ENCODE measurements at places on chromosomes 2 and 18.

DNA sequence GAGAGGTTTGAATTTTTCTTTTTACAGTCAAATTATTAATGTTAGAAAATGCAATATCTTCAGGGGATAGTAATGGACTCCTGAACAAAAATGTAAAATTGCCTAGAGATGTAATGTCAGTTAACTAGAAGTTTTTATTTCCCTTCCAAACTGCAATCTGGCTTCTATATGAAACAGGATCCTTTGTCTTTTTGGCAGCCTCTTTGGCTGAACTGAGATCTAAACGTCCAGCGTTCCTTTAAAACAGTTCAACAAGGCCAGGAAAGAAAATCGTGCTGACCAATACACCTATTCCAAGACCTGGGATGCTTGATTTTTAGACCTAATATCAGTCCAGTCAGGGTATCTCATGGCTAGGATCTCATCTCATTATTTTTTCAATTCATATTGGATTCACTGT lies 245.5 kb downstream of the FIGN start:
- no peak for DNase-seq

DNA sequence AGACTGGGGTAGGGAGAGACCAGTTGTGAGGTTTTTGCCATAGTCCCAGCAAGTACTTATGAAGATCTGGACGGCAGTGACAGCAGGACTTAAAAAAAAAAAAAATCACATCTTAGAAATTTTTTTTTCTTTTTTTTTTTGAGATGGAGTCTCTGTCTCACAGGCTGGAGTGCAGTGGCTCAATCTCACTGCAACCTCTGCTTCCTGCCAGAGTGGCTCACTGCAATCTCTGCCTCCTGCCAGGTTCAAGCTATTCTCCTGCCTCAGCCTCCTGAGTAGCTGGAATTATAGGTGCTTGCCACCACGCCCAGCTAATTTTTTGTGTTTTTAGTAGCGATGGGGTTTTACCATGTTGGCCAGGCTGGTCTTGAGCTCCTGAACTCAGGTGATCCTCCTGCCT lies 22.4 kb upstream of the STAT4 start:
- DNase-seq: peak; percentile 17

GRCh38 chr2:173017646-173018420 lies 57.8 kb upstream of the MAP3K20 start:
- no peak for DNase-seq

DNA sequence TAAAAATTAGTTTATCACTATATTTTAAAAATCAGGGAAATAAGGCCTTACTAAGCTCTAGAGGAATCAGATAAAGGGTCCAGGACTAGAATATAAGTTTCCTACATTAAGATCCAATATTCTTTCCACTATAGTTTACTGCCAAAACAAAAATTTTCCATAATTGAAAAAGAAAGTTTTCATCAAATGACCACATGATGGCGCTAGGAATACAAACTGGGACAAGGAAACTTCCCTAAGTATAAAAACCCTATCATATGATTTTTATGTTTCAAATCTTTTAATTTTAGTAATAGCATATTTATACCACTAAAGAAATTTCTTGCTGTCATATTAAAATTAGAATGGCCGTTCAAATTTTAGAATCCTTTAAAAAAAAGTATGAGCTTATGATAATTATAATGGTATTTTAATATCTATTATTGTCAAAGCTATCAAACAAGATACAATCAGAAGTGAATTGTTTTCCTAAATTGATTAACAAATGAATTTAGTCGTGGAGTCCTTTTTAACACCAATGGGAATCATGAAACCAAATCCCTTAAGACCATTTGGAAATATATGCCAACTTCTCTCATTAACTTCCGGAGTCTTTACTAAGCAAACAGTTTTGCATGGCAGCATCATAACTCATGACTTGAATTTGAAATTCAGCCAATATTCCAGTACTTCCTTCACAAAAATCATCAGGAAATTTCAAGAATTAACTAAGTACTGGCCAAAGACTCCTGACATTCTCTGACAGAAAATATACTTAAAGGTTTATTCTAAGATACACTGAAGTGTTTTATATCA lies 70.3 kb downstream of the SCN1A start:
- DNase-seq: peak; percentile 75

DNA sequence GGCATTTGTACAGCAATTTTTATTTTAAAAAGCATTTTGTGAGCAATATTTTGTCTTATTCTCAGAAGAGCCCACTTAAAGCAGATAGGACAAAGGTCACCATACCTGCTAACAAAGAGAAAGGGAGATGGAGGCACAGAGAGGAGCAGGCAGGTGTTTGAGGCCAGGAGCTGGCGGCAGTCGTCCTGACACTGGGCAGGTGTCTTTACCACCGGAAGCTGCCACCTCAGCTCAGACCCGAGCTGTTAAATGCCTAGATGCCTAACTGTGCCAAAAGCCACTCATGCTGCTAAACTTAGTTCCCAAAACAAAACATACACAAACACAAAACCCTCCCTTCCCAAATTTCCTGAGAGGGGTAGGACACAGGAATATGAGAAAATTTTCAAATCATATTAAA lies 120.9 kb downstream of the CNTNAP5 start:
- DNase-seq: no peak

DNA sequence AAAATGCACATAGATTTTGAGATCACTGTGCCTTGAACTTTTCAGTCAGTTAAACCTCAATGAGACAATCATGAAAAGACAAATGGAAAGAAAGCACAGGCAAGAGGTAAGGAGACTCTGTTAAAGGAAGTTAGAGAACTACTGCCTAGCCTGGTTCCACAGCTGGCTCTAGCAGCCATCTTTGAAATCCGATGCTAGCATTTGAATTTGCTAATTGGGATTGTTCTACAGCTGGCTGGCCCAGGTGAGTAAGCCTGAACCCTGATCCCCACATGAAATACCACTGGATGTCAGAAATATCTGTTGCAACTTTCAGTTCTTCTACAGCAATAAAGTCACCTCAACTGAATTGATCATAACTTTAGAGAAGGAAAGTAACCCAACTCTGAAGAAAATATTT lies 315.2 kb upstream of the CHAC2 start:
- DNase-seq: no peak

- DNase-seq: peak; percentile 44
These were observed 43.5 kb downstream of the CALCRL start for GRCh38 chr2:187404431-187405110.

- peak; percentile 3 for DNase-seq
These were observed 218.7 kb upstream of the PIEZO2 start for GRCh38 chr18:11368020-11368419.

GRCh38 chr2:227252831-227253230 lies 72.2 kb upstream of the MFF start:
- DNase-seq: no peak

DNA sequence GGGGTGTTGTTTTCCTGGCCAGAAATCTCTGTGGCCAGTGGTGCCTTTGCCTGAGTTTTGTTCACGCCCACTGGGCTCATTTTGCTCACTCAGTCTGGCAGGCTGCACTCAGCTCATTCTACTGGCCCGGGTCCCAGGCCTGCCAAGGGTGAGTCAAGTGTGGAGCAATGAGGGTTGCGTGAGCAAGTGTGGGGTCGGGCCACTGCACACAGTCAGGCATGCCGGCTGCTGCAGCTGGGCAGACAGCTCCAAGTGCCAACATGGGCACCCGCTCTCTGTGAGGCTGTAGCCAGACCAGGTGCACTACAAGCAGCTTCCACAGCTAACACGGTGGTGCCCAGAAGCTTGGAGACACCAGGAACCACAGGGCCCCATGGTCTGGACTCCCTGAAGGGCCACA lies 801.1 kb upstream of the RAB6C start:
- peak; percentile 75 for DNase-seq

DNA sequence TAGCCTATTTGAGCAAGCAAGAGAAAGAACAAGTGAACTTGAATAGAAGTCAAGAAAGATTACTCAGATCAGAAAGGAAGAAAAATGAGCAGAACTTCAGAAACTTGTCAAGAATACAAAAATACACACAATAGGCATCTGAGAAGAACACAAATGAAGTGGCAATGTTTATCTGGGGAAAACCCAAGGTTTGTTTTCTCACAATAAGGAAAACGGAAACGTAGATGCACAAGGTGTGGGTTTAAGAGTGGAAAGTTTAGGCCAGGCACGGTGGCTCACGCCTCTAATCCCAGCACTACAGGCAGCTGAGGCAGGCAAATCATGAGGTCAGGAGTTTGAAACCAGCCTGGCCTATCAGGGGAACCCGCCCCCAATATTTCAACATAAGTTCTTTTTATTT lies 159.5 kb upstream of the GYPC start:
- DNase-seq: no peak

DNA sequence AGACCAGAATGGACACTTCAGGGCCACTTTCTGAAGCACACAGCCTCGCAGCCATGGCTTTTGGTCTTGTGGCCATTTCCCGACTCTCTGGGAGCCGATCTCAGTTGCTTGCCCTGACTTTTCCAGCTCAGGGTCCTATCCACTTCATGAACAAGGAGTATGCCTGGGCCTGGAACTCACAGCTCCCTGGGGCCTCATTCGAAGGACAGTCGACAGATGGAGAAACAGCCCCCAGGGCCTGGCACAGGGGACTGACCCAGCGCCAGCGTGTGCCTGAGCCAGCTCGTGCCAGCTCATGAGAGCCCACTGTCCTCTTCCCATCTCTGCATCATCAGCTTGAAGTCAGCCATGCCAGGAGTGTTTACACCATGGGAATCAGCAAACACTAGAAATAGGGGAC lies 134.6 kb upstream of the GPC1 start:
- no peak for DNase-seq

- no peak for DNase-seq
These were observed 594.2 kb upstream of the NXPH2 start for GRCh38 chr2:139374296-139374850.

GRCh38 chr2:160406591-160407392 lies 86.8 kb downstream of the RBMS1 start:
- peak; percentile 86 for DNase-seq

- peak; percentile 1 for DNase-seq
These were observed 684.6 kb upstream of the FANCL start for GRCh38 chr2:58925676-58926081.

DNA sequence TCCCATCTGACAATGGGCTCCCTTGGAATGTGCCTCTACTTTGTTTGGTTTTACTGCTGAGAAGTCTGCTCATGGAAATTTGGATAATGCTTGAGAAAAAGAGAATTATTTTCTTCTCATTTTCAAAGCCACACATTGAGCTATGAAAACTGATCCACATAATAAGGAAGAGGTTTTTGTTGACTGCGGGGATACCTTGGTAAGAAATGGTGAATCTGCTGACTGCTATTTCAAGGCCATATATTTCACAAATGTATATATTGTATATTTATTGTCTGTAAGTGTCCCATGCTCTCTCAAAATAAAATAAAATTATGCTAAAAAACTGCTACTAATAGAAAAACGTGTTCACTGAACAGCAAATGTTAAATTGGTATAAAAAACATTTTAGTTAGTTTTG lies 15.1 kb downstream of the SH3YL1 start:
- no peak for DNase-seq

- peak; percentile 58 for DNase-seq
These were observed 122.5 kb downstream of the PLA2R1 start for GRCh38 chr2:159939946-159940345.

DNA sequence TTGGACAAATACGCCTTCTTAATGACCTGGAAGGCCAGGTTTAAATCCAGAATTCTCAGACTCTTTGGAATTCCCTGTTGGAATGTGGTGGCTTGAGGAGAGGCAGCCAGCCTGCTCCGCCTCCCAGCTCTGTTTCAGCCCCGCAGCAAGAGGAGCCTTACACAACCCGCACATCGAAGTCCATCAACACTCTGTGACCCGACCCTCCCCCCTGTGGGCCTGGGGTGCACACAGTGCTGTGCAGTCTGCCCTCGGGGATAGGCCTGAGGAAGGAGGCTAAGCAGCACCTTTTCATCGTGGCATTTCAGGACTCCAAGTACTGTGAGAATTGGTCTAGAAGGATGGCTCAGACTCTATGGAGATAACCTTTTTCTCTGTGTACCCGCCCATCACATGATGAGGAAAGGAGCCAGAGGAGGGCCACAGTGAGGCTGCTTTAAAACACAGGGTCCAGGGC lies 73.7 kb downstream of the GREB1L start:
- DNase-seq: no peak

DNA sequence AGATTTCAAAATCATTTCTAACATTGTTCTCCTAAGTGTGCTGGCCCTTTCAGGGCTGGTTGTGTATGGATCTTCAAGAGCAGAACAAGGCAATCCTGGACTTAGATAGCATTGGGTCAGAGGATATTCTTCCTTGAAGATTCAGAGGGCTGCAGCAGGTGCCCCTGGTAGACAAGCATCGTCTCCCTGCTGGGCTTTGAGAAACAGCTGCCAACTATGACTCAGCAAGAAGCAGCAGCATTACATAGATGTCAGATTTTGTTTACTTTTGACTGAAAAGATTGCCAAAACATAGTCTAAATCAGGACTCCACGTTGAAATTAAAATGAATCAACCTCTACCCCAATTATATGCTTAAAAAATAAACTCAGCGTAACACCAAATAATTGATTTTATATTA lies 618.8 kb downstream of the SOCS6 start:
- DNase-seq: peak; percentile 15

All from cardiac fibroblast (primary cell).